ENCODE measurements at places on chromosomes 13 and 19.

DNA sequence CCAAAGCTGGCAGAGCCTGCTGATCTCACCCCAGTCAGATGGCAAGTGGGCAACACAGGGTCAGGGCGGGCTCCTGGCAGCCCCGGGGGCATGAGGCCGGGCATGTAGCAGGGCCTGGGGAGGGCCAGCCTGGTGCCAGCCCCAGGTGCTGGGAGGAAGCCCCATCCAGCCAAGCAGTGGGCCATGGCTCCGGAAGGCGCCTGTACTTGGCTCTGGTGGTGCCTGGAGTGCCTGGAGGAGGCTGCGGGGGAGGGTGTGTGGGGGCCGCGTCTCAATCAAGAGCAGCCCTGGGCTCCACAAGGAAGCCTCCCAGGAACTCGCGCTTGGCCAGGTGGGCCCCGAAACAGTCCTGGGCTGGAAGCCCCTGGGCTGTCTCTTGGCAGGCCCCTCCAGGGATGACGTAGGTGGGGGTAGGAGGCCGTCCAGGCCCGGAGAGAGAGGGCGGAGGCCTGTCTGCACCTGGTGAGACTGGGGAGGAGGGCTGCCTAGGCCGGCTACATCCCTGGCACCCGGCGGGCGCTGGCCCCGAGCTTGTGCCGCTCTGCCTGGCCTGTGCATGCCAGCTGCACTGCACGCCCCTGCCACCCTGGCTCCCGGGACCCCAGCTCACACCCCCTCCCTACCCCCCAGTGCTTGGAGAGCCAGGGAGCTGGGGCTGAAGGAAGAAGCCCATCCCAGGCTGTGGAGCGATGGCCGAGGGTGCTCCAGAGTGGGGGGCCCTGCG lies 45.9 kb downstream of the COMP start:
- no peak for DNase-seq

DNA sequence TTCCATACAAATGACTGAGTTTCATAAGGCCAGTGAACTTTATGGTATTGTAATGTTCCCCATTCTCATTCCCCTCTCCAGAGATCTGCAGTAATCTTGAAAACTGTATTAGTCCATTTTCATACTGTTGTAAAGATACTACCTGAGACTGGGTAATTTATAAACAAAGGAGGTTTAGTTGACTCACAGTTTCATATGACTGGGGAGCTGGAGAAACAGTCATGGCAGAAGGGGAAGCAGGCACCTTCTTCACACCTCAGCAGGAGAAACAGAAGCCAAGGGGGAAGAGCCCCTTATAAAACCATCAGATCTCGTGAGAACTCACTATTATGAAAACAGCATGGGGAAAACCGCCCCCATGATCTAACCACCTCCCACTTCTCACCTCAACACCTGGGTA lies 318.7 kb upstream of the KLF12 start:
- no peak for DNase-seq

DNA sequence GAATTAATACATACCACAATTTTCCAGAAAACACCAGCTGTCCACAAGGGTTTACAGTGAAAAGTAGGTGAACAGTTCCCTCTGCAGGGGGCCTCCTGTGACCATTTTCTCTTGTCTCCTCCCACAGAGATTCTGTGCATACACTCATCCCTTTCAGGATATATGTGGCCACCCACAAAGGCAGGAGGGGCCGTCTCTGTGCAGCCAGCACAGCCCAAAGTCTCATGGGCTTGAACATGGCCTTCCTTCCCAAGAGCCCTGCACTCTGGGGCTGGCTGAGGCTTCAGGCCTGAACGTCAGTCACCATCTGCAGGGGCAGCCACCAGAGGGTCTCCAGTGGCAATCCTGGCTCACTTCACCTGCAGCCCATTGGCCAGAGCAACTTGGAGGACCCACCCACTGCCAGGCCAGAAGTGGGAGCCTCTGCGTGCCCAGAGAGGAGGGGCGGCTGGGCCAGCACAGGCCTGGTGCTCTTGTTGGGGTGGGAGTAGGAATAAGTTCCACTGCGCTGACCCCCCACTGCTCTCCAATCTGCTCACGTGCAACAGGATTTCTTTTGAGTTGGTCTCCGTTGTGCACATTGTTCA lies 25.1 kb downstream of the TMEM161A start:
- peak; percentile 62 for DNase-seq

- no peak for DNase-seq
These were observed at the start of gene FSTL3 for GRCh38 chr19:676339-677105. Gene FSTL3 (plus strand): TSS chr19:676392. CDS start chr19:676424, 32 bp downstream.

DNA sequence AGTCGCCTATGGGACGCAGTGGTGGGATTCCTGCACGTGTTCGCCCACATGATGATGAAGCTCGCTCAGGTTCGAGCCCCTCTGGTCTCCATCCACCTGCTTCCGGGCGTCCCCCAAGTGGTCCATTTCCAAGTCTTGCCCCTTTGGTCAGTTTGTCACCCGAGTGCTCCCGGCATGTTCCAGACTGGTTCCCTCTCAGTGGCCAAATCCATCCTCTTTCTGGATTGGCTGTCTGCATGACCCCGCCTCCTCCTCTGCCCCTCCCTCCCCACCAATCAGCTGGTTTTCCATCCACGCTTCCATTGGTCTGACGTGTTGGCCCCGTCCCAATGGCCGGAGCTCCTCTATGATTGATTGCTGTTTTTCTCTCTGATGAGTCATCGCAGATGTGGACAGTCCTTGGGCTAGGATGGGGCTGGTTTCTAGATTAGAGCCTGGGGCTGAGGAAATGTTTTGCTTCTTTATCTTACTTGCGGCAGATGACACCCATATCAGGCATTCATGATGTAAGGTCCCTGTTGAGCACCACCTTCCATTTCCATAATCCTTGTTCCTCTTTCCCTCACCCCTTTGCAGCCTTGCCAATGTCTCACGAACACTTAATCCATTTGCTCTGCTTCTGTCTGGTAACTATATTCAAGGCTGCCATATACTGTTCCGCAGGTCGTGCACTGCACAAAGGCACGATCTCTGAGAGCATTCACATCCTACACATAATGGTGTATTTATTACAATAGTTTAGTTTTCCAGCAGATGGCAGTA lies 73.8 kb downstream of the MAP4K1 start:
- peak; percentile 73 for DNase-seq

GRCh38 chr13:32038343-32038742 lies 6.8 kb downstream of the FRY start:
- DNase-seq, result no peak

- DNase-seq, result no peak
These were observed 45.3 kb downstream of the TNFRSF19 start for GRCh38 chr13:23615395-23616081.

DNA sequence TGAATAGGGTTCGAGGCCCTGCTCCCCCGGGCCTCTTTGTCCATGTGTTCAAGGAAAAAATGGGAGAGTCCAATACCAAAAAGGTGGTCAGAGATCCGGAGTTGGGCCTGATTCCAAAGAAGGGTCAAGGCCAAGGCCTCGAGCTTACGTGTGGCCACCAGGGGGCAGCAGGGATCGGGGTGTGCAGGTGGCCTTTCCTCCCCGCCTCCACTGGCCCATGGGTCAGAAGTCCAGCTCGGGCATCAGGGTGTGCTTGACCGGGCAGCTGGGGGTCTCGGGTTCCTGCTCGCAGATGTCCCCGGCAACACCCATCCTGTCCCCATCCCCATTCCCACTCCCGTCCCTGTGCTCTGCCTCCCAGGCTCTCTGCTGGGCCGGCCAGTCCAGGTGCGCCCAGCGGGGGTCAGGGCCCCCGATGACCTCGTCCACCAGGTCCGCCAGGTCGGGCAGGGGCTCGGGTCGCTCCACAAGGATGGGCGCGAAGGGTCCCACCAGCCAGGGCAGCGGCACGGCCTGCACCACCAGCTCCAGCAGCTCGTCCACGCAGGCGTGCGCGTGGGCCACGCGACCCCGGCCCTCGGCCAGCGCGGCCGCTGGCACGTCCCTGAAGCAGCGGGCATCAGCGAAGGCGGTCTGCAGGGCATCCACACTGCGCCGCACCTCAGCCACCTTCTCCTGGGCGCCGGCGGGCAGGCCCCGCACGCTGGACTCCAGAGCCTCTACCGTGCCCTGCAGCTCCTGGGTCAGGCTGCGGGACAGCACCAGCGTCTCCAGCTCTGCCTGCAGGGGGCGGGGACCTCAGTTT lies 5.2 kb upstream of the PLIN4 start:
- DNase-seq, result no peak

GRCh38 chr13:106246242-106246641 lies 289.2 kb downstream of the EFNB2 start:
- DNase-seq, result no peak

GRCh38 chr19:54435551-54436016 lies 13.4 kb upstream of the LENG8 start:
- DNase-seq, result no peak

- DNase-seq, result peak; percentile 49
These were observed 16.1 kb upstream of the IRGC start for GRCh38 chr19:43699506-43700394.

DNA sequence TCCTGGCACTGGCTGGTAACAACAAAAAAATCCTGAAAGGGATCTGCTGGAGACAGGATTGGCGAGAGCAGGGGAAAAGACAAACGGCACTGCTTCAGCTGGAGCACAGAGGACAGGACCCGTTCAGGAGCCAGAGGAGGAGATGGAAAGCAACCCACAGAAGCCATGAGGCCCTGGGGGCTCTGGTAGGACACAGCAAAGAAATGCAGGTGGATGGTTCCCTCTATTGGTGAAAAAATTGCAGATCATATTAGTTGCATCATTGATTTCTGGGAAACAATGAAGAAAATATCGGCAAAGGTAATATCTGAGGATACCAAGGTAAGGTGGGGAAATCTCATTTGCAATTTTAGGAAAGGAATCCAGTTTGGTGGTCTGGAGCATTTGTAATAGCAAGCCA lies 25.7 kb upstream of the TPP2 start:
- DNase-seq, result no peak

- peak; percentile 51 for DNase-seq
These were observed 6.7 kb upstream of the ERFL start for GRCh38 chr19:41934849-41935374.

- DNase-seq, result no peak
These were observed 13.6 kb downstream of the C13orf42 start for GRCh38 chr13:51097353-51098043.

GRCh38 chr13:22836475-22836874 lies 344.3 kb upstream of the SGCG start:
- no peak for DNase-seq

GRCh38 chr19:389935-390289 lies 19.0 kb downstream of the C2CD4C start:
- no peak for DNase-seq

DNA sequence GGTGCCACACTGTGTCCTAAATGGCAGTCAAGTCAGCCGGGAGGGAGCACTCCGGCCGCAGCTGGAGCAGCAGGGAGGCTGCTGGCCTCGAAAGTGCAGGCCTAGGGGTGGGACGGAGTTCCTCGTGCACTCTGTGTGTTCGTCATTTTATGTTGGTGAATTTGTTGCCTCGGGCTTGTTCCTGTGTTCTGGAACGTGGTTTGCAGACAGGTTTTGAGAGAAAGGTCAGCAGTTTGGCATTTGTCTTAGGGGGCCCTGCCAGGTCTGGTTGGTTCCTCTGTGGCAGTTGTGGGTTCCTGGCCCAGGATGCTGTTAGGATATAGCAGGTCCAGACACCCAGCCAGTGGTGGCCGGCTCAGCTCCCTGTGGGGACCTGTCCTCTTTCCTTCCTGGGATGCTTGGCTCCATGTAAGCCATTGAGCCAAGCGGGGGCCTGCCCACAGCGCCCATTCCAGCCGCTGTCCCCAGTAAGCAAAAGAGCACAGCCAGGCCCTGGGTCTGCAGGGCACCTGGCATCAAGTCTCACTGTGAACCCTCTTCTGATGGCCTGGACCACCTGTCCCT lies 30.0 kb downstream of the MPHOSPH8 start:
- DNase-seq, result no peak

DNA sequence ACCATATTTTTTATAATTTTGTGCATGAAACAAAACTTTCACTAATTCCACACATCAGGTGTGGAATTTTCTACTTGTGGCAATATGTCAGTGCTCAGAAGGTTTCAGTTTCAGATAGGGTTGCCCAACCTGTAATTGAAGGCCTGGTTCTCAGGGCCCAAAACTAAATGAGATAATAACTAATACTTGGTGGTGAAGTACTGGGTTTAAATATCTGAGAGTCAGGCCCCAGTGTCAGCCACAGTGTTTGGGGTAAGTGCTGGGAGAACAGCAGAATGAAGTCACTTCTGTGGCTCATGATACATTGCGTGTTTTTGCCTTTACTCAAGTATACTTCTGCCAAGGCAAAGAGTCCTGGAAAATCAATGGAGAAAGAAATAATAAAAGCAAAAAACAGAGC lies 5.6 kb downstream of the SAFB start:
- no peak for DNase-seq

GRCh38 chr19:34364462-34364829 lies 550 bp upstream of the GPI start:
- no peak for DNase-seq

GRCh38 chr13:110092831-110093247 lies 214.1 kb downstream of the COL4A1 start:
- no peak for DNase-seq

DNA sequence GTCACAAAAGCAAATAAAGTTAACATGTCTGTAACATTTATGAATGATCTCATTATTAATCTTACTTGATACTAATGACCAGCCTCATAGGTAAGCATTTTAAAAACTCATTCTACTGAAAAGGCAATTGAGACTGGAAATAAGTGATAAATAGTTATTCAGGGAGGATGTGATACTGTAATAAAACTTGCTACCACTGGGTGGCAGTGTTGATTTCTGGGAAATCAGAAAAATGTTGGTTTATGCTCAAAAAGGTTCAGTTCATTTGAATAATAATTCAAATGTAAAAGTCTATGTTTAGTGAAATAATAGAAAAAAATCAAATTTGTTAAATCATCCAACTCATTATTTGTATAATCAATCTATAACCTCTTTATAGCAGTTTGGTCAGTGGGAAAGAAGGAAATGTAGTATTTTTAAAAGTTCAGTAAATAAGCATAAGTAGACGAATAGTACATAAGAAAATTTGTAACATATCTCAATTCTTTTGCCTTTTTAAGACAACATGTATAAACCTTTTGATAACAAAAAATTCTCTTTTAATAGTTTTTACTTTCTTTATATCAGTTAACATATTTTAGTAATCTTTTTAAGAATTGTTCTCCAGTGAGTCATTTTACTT lies 9.6 kb downstream of the ABHD13 start:
- peak; percentile 34 for DNase-seq

- DNase-seq, result peak; percentile 73
These were observed 372.4 kb downstream of the SUCLA2 start for GRCh38 chr13:47628666-47629065.

DNA sequence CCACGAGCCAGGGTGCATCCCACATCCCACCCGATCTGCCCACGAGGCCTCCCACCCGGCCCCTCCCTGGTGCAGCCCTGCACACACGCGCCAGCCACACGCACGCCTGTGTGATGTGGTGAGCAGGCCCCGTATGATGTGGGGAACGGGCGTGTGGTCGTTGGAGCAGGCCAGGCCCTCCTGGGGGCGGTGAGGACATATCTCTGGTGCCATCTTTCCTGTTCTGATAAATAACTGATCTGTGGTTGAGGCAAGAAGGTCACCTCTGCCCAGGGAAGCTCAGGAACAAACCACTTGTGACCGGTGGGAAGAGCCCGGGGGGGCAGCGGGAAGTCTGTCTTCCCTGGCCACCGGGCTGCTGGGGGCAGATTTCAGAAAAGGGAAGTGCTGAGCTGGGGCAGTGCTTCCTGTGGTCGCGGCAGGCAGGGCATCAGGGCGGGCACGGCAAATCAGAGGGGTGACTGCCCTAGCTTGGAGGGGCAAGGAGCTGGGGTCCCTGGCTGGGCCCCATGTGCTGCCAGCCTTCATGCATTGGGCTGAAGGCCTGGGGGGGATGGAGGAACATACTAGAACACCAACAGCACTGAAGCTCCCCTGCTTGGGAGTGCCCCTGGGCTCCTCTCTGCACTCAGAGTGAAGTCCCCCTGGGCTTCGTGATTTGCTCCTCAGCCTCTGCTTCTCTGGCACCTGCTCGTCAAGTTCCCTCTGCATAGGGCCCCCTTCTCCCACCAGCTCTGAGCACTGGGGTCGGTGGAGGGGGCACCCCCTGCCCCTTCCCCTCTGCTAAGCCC lies 35.2 kb upstream of the SLC7A10 start:
- no peak for DNase-seq

All from fibroblast of skin of right quadriceps (primary cell).